NCI-H1436 (cell line): ENCODE measurements at places on chromosomes 5 and 9.

- DNase-seq = no peak
These were observed at the start of gene CARD9 for GRCh38 chr9:136373300-136374182. CARD9 (minus strand) TSS chr9:136373669; CDS start chr9:136372078, 1,591 bp downstream.

- no peak for DNase-seq
These were observed 176.1 kb upstream of the NREP start for GRCh38 chr5:111933086-111933485.

DNA sequence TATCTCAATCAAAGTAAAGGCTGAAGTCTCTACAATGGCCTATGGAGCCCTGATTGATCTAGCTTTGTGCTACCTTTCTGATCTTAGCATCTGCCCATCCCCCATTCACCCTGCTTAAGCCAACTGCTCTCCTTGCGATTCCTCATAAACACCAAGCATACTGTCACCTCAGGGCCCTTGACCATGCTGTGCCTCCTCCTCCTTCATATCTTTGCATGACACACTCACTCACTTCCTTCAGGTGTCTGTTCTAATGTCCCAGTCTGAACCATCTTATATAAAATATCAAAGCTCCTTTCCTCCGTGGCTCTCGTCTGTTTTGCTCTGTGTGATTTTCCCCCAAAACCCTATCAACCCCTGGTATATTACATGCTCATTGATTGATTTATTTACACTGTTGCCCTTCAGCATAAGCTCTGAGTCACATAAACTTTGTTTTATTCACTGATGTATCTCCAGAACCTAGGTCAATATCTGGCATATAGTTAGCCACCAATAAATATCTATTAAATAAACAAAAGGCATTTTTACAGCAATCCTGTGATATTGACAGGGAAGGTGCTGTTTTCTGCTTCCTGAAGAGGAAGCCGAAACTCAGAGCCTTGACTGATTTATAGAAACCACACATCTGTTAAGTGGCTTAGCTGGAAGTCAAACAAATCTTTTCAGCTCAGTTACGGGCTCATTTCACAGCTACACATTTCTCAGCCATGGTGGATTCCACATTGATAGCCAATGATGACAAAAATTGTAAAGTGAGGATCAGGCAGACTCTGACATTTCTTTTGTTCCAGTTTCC, 103.6 kb downstream of the BOD1 start:
- DNase-seq = no peak

DNA sequence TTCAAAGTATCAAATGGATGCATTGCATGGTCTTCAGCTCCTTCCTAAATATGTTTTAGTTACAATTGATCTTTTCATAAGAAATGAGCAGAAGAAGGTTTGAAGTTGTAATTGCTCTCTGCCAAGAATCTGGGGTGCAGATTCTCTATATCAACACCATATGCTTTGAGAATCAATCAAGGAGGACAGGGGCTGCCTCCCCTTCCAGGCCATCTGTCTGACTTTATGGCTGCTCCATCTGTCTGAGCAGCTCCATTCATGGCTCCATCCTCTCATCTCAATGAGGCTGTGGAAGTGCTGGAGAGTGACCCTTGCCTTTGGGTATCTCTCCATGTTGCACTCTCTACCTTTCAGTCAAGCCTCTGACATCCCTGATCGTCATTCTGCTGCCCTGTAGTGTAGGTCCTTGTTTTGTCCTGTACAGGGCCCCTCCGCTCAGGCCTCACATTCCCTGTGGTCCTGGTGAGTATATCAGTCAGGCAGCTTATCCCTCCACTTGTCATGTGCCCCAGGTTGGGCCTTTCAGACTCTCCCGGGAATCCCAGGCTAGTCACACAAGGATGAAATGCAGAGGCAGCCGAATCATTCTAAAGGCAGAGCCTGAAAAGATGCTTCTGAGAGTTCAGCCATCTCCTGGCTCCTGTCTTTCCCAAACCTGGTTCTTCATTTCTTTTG, 14.0 kb upstream of the SV2C start:
- DNase-seq = no peak

DNA sequence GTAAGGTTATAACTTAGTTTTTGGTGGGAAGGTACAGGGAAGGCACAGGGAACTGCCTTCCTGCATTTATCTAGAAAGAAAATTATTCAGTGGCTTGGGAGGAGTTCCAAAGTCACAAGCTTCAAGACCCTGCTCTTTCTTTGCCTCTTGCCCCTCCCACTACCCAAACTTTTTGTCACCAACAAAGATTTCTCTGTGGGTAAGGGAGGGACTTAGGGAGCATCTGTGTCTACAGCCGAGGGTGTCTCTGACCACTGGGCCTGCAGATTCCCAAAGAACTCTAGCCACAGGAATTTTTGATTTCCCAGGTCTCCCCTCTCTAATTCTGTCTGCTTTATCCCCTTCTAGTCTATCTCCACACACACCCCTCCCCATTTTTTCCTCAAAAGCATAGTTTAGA, 2.1 kb downstream of the ECSCR start:
- no peak for DNase-seq
